ENCODE measurements at places on chromosomes 3 and 15.

- no peak for DNase-seq
Measured at GRCh38 chr3:145518639-145519038, 642.3 kb downstream of the PLOD2 start.

DNA sequence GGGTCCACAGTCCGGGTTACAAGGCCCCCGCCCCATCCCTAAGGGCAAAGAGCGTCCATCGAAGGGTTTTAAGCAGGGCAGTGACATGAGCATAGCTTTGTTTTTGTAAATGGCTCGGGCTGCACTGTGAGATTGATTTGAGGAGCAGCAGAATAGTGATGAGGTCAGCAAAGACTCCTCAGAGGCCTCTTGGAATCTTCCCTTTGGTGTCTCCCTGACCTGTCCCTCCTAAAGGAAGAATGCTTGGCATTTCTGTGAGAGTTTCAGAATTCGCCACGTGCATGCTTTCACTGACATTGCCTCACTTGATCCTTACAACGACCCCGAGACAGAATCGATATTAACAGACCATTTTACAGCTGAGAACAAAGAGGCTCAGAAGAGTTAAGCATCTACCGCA is 20.3 kb downstream of the LAMP3 start:
- DNase-seq, result no peak

DNA sequence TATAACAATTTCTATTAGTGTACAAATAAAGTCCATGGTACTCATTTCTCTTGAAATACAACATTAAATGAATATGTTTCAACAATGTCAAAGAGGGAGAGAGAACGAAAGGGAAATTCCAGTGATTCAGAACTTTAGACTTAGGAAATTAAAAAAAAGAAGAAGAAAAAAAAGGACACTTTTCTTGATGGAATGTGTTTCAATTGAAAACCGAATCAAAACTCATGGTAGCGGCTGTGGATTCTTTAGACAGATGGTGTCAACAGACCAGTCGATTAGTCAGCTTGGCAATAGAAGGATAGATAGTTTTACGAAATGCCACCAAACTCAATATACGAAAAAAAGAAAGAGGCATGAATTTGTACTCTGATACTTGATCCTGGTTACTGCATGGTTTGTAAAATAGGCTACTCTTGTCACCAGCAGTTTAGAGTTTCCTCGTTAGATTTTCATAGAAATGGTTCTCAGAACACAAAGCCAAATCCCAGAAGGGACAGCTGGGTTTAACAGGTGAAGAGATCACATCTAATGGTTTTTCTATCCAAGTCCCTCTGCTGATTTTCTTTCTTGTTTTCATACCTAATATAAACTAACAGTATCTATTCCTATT is 793.5 kb downstream of the ROBO1 start:
- DNase-seq, result no peak

- DNase-seq, result peak; percentile 9
Measured at GRCh38 chr3:107206141-107206540, 171.1 kb upstream of the CCDC54 start.

- no peak for DNase-seq
Measured at GRCh38 chr3:56001991-56002390, 466.3 kb downstream of the ERC2 start.

DNA sequence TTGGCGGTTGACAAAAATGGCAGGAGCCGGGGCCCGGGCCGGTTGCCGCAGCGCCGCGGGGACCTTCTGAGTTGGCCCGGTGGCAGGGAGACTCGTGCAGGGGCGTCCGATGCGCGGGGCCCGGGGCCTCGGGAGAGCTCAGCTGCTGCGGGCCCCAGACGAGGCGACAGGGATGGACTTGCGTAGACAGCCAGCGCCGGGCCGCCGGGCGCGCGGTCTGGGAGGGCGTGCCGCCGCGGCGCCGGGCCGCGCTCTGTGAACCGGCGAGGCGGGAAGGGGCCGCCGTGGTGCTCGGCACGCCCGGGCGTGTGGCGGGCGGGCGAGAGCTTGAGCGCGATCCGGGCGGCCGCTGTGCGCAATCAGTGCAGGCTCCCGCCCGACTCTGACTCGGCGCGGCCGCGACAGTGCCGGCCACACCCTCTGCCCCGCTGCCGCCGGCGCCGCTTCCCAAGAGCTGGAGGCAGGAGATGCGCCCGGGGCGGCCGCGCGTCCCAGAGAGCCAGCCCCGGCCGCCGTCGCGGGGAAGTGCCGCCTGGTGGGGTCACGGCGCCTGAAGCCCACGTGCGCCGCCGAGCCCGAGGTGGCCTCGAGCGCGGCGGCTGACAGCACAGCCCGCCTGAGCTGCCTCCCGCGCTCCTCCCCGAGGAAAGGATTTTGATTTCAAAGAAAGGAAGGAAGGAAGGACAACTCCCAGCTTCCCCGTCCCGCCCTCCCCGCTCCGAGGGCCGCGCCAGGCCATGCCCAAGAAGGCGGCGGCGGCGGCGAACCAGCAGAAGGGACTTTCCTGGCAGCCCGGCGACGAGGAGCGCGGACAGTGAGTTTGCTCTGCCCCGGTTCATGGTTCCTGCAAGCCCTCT is 657 bp downstream of the TLNRD1 start:
- DNase-seq, result peak; percentile 63

DNA sequence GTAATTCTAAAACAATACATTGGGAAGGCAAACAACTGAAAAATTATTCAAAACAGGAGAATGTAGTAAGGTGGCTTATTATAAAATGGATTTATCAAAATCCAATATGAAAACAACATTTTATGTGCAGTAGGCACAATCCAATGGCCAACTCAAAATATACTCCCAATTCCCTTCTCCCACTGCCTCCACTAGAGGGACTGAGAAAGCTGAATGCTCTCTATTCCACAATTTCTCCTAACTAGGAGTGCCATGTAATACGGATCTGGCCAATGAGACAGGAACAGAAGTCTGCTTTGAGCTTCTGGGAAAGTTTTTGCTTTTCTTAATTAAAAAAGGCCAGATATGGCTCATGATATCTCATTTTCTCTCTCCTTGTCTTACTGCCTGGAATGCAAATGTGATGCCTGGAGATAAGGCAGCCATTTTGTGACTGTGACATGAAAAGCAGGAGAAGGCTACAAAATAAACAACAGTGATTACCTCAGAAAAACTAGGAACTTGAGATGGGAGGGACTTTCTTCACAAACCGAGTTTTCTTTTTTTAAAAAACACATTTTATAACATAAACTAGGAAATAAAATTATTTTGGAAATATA is 18.8 kb upstream of the VGLL4 start:
- DNase-seq, result no peak

DNA sequence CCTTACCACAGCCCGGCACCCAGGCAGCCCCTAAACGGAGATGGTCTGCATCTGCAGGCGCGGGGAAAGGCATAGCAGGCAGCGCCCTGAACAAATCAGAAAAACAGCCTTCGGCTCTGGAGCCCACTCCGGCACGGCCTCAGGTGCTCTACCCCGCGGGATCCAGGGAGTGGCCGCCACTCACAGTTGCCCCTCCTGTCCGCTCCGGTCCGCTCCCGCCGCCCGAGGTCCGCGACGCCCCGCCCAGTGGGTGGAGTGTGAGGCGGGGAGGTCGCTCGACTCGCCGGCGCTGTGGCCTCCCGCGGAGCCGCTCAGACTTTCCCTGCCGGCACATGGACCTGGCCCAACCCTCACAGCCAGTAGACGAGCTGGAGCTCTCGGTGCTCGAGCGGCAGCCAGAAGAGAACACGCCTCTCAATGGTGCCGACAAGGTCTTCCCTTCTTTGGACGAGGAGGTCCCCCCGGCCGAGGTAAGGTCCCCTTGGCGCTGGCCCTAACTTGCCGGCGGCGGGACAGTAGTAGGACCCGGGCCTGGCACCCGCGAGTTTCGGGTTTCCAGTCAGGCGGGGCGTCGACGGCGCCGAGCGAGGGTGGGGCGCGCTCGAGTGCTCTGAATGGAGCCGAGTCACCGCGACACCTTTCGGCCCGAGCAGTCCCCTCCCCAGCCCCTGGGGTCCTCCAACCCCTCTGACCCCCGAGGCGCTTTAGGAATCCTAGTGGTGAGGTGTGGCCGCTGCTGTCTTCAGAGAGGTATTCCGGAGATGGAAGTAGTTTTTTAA is at the start of gene C3orf52:
Gene C3orf52 (plus strand): TSS at position 314 of the 779 bp plus-strand sequence. CDS start 19 bp downstream, at position 333.
- peak; percentile 59 for DNase-seq

DNA sequence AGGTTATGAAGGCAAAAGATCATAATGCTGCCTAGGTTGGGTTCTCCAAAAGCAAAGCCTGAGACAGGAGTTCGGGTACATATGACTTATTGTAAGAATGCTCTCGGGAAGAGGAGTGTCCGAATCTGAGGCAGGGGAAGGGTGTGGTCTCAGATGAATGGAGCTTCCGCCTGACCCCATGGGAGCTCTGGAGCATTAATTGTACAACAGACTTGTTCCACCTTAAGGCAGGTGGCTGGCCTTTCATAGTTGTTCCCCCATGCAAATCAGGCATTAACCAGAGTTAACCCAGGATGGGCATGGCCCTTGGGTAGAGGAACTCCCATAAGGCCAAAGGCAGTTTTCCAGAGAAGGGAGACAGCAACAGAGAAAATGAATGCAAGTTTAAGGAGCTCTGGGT is 170.6 kb downstream of the MYRIP start:
- DNase-seq, result no peak

- DNase-seq, result no peak
Measured at GRCh38 chr15:67080118-67080899, 14.9 kb downstream of the SMAD3 start.

DNA sequence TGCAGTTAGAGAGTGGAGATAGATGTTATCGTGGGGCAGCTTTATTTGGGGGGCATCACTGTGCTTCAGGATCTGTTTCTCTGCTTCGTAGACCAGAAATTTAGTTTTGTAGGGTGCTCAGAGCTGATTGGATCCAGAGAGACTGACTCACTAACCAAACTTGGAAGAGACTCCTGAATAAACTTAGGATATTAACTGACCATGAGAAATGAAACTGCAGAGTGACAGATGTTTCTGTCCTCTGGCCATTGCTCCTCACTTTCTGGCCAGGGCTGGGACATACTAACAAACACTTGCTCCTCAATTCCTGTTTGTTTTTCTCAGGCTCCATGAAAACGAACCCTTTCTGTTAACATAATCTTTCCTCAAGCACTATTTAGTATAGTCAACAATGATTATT is 4.3 kb downstream of the ZNF592 start:
- no peak for DNase-seq

DNA sequence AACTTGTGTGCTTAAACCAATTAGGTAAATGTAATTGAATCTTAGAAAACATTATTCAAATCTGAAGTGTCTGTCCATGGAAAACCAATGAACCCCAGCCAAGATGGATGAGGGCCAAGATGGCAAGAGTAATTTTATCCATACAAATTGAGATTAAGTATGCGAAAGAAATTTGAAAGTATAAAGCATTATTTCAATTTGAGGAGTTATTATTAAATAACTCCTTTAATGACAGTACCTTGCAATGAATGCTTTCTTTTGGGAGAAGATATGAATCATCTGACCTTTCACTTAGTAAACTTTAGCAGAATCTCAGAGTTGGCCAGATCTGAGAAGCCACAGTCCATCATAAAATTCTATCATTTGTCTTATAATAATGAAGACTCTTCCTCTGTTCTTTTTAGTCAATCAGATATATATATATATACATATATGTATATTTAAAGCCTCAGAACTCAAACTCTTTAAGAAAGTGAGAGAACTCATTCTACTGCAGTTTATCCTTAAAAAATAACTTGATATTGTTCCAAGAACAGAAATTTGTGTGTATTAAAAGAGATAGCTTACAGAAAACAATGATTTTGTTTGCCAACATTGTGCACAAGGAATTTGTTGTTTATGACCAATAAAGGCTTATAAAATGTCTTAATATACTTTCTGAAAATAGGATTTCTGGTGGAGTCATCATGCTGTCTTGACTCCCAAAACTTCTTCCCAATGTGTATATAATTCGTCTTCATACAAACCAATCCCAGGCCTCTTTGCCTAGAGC is 434.8 kb upstream of the THBS1 start:
- no peak for DNase-seq

GRCh38 chr3:156389449-156389950 is 165.4 kb downstream of the SSR3 start:
- no peak for DNase-seq

DNA sequence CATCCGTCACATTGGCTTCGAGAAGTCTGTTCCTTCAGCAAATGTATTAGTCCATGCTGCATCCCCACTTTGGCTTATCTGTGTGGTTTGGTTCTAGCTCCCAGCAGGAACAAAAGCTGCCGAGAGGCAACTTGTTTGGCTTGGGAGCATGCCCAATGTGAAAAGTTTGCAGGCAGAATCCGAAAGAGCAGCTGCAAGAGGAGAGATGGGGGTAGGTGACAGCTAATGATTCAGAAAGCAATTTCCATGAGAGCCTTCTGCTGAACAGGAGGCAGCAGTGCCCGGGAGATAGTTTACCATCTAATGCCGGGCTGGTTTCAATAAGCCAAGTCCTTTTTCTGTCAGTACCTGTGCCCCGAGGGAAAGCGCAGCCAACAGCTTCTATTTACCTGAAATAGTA is 60.2 kb downstream of the GRM7 start:
- no peak for DNase-seq

- DNase-seq, result no peak
Measured at GRCh38 chr15:33380406-33380805, 69.6 kb downstream of the RYR3 start.
